ENCODE measurements at places on chromosomes 3 and 15.
A peak's percentile ranks its signal among the peaks of the same experiment; 100 is the strongest.

DNA sequence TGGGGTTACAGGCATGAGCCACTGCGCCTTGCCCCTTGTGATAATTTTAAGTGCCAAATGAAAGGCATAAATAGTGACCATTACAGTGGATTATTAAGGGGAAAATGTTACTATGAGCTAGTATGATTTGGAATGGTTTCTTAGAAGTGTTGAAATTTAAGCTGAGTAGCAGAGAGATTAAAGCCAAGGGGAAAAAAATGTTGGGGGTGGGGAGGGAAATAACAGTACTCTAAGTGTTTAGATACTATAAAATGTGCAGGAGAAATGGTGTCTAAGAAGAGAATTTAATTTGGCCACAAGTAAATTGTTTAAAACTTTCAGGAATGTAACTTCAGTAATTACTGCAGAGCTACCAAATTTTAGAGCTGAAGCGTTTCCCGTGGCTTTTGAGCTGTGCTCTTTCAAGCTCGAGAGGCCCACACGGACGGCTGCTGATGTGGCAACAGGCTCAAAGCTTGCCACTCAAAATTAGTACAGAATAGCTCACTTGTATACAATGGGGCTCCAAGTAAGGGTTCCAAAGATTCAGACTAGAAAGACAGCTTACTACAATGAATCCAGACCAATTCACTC is 23.9 kb upstream of the SLC12A8 start:
- H3K4me3 ChIP-seq = no peak overlapping the region
- H3K27me3 ChIP-seq = no peaks in the 10 kb centered on the region
- H3K27ac ChIP-seq = peak overlapping the region; percentile 10
- H3K4me1 ChIP-seq = no peaks in the 10 kb centered on the region
- peaks cover 20% of the 10 kb centered on the region for H3K36me3 ChIP-seq

DNA sequence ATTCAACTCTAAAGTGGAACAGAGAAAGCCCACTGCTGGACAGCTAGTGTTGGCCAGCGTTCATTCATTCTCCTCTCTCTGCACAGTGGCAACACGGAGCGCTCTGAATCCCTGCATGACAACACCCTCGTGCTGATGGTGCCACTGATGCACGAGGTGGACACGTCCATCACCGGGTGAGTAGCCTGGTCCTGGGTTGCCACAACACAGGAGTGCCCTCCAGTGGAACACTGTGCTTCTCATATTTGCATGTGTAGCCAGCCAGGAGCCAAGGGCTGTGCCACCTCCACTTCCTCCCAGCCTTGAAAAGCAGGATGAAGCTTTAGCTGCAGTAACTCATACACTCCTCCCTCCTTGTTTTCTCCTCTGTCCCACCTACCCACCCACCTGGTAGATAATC is 120.0 kb upstream of the CTDSPL start:
- no peaks in the 10 kb centered on the region for H3K27me3 ChIP-seq
- H3K27ac ChIP-seq = no peak overlapping the region

GRCh38 chr3:17852217-17852616 is 109.8 kb upstream of the TBC1D5 start:
- H3K27me3 ChIP-seq = no peaks in the 10 kb centered on the region
- no peak overlapping the region for H3K4me3 ChIP-seq

DNA sequence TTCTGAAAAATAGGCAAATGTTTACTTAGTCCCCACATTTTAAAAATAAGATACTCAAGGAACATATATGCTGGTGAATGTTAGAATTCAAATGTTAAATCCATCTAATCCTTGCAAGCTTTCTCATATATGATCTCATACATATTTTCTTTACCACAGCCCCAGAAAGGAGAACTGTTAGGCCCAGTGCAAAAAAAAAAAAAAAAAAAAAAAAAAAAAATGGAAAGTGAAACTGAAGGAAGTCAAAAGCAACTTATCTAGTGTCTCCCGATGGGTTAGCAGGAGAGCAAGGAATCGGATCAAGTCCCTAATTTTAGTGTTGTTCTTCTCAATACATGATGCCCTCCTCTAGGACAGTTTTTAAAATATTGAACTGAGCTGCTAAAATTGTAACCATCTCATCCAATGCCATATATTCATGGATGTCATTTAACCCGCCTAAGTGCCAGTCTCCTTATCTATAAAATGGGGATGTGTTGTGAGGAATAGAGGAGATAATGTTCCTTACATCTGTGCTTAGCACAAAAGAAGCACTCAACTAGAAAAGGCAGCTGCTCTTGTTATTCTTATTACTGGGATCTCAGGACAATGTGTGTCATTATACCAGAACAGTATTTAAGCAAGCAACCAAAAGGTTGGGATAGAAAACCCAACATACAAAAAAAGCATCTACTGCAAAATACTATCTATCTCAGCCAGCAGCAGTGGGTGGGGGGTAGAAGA is 279.7 kb downstream of the MAGI1 start:
- H3K27ac ChIP-seq = no peak overlapping the region
- H3K36me3 ChIP-seq = no peaks in the 10 kb centered on the region
- no peak overlapping the region for H3K4me3 ChIP-seq
- H3K4me1 ChIP-seq = no peaks in the 10 kb centered on the region
- H3K27me3 ChIP-seq = no peaks in the 10 kb centered on the region
- DNase-seq = no peak

GRCh38 chr3:15342246-15342645 is 9.9 kb upstream of the SH3BP5 start:
- H3K27ac ChIP-seq = no peak overlapping the region
- no peak overlapping the region for H3K4me3 ChIP-seq
- H3K36me3 ChIP-seq = no peaks in the 10 kb centered on the region
- no peak for DNase-seq
- H3K4me1 ChIP-seq = no peaks in the 10 kb centered on the region

- no peaks in the 10 kb centered on the region for H3K27me3 ChIP-seq
- H3K27ac ChIP-seq = no peak overlapping the region
- no peak for DNase-seq
Observed at GRCh38 chr15:74262625-74263024, 26.5 kb downstream of the CCDC33 start.

- DNase-seq = no peak
- no peaks in the 10 kb centered on the region for H3K27me3 ChIP-seq
- H3K36me3 ChIP-seq = no peaks in the 10 kb centered on the region
- no peak overlapping the region for H3K4me3 ChIP-seq
Observed at GRCh38 chr3:96072226-96072625, 742.2 kb upstream of the EPHA6 start.

GRCh38 chr3:23671851-23672589 is 133.7 kb upstream of the UBE2E1 start:
- H3K4me3 ChIP-seq = no peak overlapping the region
- H3K27ac ChIP-seq = no peak overlapping the region
- no peak for DNase-seq
- peaks cover 20% of the 10 kb centered on the region for H3K27me3 ChIP-seq
- no peaks in the 10 kb centered on the region for H3K4me1 ChIP-seq

- H3K27me3 ChIP-seq = peaks cover 21% of the 10 kb centered on the region
- peak overlapping the region; percentile 91 for H3K4me3 ChIP-seq
- no peaks in the 10 kb centered on the region for H3K4me1 ChIP-seq
- H3K36me3 ChIP-seq = no peaks in the 10 kb centered on the region
Observed at GRCh38 chr15:38454696-38455090, 766 bp downstream of the FAM98B start.

DNA sequence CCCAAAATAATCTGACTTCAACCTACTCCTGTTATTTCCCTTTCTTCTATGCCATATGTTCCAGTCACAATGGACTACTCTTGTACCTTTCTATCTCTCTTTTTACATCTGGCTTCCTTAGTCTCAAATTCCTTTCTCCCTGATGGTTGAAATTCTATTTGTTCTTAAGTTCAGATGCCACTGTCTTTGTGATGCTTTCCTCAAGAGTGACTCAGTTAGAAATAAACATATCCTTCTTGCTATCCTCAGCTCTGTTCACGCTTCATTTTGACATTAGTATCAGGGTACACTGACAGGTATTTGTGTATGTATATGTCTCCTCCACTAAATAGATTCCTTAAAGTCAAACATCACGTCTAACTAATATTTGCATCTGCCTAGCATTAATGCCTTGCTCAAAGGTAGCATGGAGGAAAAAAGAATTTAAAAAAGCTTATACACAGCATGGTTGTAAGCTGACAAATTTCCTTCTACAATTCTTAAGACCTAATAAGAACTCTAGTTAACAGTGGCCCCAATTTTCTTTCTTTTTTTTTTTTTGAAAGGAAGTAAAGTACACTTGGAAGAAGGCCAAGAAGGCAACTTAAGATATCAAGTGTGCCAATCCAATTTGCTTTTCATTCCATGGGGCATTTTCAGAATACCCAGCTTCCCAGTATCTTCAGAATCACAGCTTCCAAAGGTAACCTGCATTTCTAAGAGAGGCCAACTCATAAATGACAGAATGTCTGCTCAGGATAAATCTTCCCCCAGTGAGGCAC is 58.0 kb downstream of the CHAC1 start:
- H3K36me3 ChIP-seq = peaks cover 69% of the 10 kb centered on the region
- no peak overlapping the region for H3K4me3 ChIP-seq
- DNase-seq = no peak
- H3K27me3 ChIP-seq = no peaks in the 10 kb centered on the region
- H3K27ac ChIP-seq = no peak overlapping the region

DNA sequence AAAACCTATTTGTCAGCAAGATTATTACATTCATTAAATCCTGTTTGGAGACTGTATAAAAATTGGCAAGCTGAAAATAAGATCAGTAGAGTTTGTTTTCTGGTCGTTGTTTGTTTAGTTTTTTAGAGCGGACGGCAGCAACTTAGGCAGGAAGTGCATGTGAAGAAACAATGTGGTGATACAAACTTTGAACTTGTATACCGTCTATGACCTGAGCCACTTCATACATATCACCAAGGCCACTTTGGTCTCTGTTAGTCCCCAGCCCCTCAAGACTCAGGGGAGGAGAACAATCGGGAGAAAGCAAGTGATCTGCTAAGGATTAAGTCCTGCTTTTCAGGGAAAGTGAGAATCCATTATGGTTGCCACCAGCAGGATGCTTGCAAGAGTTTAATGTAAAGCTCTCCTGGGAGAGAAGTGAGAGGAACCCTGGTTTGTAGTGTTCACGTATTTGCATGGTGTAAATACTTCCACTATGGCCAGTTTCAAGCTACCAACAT is 31.1 kb downstream of the RASGRP1 start:
- peaks cover 80% of the 10 kb centered on the region for H3K27me3 ChIP-seq
- no peak for DNase-seq
- H3K27ac ChIP-seq = no peak overlapping the region
- H3K36me3 ChIP-seq = no peaks in the 10 kb centered on the region
- H3K4me3 ChIP-seq = no peak overlapping the region
- H3K4me1 ChIP-seq = peaks cover 4% of the 10 kb centered on the region

DNA sequence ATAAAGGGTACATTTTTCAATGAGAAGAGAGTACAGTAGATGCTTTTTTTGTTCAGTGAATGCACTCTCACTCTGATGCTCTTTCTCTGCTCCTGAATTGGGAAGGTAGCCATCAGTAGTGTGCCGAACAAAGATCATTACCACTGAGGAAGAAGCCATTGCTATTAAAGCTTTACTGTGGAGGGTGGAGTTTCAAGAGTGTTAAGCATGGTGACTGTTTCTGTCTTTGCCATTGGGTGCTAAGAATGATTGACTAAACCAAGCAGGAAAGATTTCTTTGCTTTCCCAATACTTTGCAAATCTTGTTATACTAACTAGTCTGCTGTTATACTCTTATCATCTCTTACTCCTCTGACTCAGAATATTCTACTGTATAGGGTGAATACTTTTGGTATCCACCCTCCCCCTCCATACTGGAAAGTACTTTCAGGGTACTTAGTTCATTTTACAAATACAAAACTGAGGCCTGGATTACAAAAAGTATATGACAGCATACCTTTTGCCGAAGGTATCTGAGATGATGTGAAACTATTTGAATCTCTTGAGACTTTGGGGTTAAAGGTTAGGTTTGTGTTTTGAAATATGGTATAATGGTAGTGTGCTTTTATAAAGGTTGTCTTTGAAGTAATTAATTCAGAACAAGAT is 1.7 kb downstream of the RAB11A start:
- no peak overlapping the region for H3K27ac ChIP-seq
- peak overlapping the region; percentile 97 for H3K4me3 ChIP-seq
- no peaks in the 10 kb centered on the region for H3K4me1 ChIP-seq
- peaks cover 5% of the 10 kb centered on the region for H3K36me3 ChIP-seq
- H3K27me3 ChIP-seq = no peaks in the 10 kb centered on the region
- DNase-seq = no peak

DNA sequence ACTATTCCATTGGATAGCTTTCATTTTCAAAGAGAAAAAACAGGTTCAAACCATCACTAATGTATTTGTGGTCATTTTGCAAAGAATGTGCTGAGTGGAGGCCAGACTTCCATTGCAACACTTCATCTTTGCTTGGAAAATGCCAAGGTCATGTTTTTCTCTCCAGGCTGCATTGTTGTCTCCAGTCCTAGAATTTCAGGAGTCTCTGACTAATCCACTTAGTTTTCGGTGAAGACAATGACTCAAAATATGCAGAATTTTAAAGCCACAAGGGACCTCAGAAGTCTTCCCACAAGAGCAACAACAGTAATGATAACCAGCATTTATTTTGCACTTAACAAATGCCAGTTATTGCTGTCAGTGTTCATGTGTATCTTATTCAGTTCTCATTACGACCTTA is 277.0 kb downstream of the RYR3 start:
- no peak overlapping the region for H3K4me3 ChIP-seq
- DNase-seq = no peak
- H3K27ac ChIP-seq = no peak overlapping the region
- no peaks in the 10 kb centered on the region for H3K27me3 ChIP-seq
- peaks cover 5% of the 10 kb centered on the region for H3K4me1 ChIP-seq
- no peaks in the 10 kb centered on the region for H3K36me3 ChIP-seq

GRCh38 chr3:134300520-134300919 is 49.9 kb upstream of the RYK start:
- H3K27me3 ChIP-seq = no peaks in the 10 kb centered on the region
- H3K4me1 ChIP-seq = no peaks in the 10 kb centered on the region
- H3K4me3 ChIP-seq = no peak overlapping the region
- H3K27ac ChIP-seq = no peak overlapping the region
- peak; percentile 75 for DNase-seq

- H3K27me3 ChIP-seq = no peaks in the 10 kb centered on the region
- no peak overlapping the region for H3K27ac ChIP-seq
- no peak for DNase-seq
- no peaks in the 10 kb centered on the region for H3K36me3 ChIP-seq
Observed at GRCh38 chr15:75992897-75993296, 19.3 kb downstream of the NRG4 start.

GRCh38 chr15:36501063-36501678 is 78.3 kb upstream of the CDIN1 start:
- DNase-seq = peak; percentile 69
- H3K27me3 ChIP-seq = no peaks in the 10 kb centered on the region
- no peak overlapping the region for H3K4me3 ChIP-seq
- peak overlapping the region; percentile 25 for H3K27ac ChIP-seq

GRCh38 chr3:187782006-187782405 is 36.7 kb upstream of the BCL6 start:
- no peak for DNase-seq
- H3K27ac ChIP-seq = no peak overlapping the region
- H3K27me3 ChIP-seq = peaks cover 20% of the 10 kb centered on the region
- no peaks in the 10 kb centered on the region for H3K4me1 ChIP-seq
- no peak overlapping the region for H3K4me3 ChIP-seq

DNA sequence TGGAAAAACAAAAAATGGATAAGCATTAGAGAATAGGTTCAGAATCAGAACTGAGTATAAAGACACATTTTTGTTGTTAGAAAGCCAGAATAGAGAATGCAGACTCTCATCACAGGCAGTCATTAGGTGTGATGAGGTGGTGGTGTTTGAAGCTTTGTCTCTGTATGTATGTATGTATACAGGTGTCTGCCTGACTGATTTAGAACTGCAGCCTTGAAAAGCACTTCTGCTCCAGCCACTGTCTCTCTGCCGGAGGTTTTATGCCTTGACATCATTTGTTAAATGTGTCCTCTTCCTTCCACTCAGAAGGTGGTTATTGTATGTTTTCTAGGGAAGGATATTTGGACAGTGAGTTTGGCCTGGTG is 80.7 kb upstream of the ZBED2 start:
- H3K27ac ChIP-seq = no peak overlapping the region
- no peaks in the 10 kb centered on the region for H3K4me1 ChIP-seq
- H3K27me3 ChIP-seq = peaks cover 21% of the 10 kb centered on the region
- no peaks in the 10 kb centered on the region for H3K36me3 ChIP-seq
- no peak for DNase-seq
- peak overlapping the region; percentile 87 for H3K4me3 ChIP-seq

Measured in endodermal cell (in vitro differentiated cells).